EL (cell line): ENCODE measurements at places on chromosomes 4 and X.

DNA sequence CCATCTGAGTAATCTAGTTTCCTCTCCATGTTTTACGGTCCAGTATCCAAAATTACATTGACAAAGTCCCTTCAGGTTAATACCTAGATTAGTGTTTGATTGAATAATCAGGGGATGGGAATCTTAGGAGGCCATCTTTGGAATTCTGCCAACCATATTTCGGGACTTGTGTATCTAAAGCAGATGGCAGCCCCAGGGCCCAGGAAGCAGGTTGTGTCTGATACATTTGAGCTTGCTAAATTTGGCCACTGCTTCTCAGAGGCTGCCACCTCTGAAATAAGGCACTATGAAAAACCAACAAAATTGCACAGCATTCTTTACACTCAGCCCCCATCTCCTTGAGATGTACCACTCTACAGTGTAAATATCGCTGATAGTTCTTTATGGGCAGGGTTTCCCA, 102.1 kb downstream of the ASB9 start:
- no peak for DNase-seq

DNA sequence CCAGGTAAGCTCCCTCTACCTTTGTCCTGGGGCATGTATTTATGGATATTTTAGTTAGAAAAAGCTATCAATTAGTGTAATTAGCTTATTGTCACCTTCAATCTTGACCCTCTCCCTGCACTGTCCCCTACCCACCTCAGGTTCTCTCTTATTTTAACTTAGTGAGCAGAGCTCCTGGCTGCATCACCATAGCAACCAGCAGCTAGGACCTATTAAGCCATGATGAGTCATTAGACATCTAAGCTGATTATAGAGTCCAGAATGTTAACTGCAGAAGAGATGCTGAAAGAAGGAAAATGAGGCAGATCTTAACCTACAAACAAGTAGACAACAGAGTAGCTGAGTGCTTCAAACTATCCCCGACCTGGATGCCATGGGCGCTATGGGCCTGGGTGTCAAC, 36.6 kb downstream of the MAGEE2 start:
- DNase-seq, result no peak

DNA sequence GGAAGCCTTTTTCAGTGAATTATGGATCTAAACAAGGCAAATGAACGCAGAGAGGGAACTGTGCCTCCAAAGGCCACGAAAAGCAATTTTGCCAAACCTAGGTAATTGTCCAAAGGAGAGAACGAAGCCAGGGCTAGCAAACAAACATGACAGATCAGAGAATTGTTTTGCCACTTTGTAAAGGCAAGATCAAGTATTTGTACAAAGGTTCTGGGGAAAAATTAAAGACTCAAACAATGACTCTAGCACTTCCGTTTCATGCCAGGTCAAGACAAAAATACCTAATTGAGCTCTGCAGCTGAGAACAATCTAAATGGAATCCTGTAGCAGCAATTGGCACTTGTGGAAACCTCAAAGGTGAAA, 8.5 kb downstream of the RBM47 start:
- peak; percentile 6 for DNase-seq

GRCh38 chr4:154583677-154584076, 6.9 kb downstream of the FGA start:
- DNase-seq, result no peak

GRCh38 chrX:150032742-150033141, 94.5 kb upstream of the EOLA2 start:
- DNase-seq, result peak; percentile 83

DNA sequence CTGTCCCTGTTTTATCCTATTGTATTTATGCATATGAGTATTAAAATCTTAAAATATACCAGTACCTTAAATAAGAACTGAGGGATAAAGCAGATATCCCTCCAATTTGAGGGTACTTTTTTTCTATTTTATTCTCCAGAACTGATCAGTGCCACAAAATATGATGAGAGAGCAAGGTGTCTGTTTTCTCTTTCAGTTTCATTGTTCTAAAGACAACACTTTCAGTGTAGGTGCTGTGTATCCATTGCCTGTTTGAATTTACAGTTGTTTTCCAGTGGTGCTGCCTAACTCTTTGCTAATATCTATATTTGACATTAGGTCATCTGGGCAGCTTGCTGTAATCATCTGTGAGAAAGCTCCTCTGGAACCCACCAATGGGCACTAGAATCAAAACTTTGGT, 394.7 kb downstream of the IL1RAPL1 start:
- no peak for DNase-seq

DNA sequence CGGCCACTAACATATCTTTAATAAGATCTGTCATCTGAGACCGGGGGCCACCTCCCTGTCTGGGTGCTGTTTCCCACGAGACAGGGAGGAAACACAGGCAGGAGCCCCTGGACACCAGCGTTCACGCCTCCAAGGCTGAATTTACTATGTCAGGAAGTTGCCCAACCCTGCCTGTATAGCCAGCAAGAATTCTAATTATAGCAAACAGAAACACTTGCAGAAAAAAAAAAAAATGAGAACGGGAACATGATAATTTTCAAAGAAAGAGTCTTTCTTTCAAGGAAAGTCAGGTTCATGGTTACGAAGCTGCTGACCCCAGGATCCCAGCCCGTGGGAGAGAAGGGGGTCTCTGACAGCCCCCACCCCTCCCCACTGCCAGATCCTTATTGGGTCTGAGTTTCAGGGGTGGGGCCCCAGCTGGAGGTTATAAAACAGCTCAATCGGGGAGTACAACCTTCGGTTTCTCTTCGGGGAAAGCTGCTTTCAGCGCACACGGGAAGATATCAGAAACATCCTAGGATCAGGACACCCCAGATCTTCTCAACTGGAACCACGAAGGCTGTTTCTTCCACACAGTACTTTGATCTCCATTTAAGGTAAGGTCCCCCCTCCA, at the start of gene IL3RA:
IL3RA (plus strand) TSS at position 455 of the 613 bp plus-strand sequence. CDS start 4,981 bp downstream, outside the sequence.
- peak; percentile 13 for DNase-seq

DNA sequence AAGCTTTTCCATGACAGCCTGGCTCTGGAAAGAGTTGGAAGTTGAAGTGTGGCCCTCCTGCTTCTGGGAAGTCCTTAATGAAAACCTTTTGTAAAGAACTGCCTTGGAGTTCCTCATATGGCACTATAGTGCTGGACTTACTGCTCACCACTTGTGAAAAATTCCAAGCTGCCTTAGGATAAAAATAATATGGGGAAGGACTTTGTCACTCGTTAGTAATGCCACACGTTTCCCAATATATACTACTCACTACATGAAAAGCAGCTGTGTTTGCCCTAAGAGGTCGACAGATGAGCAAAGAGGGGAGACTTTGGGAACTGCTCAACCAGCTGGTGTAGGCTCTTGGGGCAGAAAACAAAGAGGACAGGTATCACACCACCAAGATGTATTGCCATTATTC, 11.7 kb downstream of the OPHN1 start:
- DNase-seq, result no peak

DNA sequence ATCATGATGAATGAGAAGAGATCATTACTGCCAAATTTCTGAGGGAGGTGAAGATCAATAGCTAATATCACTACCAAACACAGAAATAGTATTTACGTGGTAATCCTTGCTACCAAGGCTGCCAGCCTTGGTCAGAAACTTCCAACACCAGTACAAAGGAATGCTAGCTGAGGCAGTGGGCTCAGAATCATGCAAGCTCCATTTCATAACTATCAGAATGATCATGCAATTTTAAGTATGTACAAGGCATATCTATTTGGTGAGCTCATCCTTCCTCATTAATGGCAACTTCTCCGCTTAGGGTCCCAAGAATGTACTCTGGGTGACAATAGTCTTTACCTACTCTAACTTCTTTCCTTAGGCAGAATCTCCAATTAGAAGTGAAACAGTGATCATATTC, 135.0 kb downstream of the GPC3 start:
- DNase-seq, result peak; percentile 19

DNA sequence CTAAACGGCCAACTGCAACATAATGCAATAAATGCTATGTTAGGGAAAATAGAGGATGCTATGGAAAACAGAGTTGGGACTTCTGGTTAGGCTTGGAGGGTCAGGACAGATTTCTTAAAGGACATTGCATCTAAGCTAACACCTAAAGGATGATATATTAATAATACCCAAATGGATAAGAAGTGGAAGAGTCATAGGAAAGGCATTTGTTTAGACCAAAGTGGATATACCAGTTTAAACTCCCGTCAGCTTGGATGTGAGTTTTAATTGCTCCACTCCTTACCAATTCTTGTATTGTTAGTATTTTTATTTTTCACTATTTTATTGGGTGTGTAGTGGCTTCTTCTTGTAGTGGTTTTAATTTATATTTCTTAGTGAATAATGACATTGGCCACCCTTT, 93.9 kb downstream of the PTPN13 start:
- DNase-seq, result no peak

GRCh38 chrX:150062292-150063137, 124.2 kb upstream of the EOLA2 start:
- DNase-seq, result peak; percentile 87

DNA sequence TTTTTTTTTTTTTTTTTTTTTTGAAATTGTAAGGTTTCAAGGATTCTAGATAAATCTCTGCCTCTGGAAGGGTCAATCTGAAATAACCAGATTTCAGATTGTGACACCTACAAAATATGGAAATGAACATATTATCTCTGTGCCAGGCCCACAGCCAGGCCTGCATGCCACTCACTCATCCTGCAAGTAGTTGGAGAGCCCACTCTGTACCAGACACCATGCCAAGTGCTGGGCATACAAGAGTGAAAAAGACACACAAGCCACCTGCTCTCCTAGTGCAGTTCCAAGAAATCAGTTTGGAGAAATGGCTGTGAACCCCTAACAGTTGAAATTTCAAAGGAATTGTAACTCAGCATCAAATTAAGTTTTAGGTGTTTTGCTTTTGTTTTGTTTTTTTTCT, 145.9 kb upstream of the NOCT start:
- DNase-seq, result no peak

GRCh38 chr4:138259824-138260223, 17.7 kb upstream of the SLC7A11 start:
- DNase-seq, result peak; percentile 61
